CD4-positive, alpha-beta T cell treated with Interleukin-15 for 4 hours (primary cell): ENCODE measurements at places on chromosomes 4 and X.

- no peak for DNase-seq
Observed at GRCh38 chr4:142777045-142777743, 68.9 kb downstream of the INPP4B start.

- DNase-seq: no peak
Observed at GRCh38 chrX:95076449-95076848, 1402.4 kb downstream of the FAM133A start.

DNA sequence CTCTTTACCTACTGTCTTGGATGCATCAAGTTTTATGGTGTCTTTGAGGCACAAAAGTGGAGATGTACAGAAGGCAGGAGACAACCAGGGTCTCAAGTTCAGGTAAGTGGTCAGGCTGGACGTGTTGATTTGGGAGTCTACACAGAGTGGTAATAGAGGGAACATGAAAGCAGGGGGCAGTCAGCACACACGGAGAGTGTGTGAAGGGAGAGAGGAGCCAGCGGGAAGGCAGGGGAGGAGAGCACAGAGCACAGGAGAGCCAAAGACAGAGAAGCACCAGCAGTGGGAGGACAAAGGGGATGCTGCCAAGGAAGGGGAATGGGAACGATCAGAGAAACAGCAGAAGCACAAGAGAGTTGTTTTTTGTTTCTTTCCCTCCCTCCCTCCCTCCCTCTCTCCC, 32.9 kb downstream of the TMEM150C start:
- DNase-seq: no peak

- no peak for DNase-seq
Observed at GRCh38 chrX:152165033-152165743, 26.8 kb upstream of the MAGEA10 start.

- DNase-seq: no peak
Observed at GRCh38 chrX:125436855-125437254, 117.2 kb downstream of the TEX13C start.

- peak; percentile 96 for DNase-seq
Observed at GRCh38 chrX:47233333-47234113, 714 bp downstream of the USP11 start.

GRCh38 chr4:77636902-77637301, 31.3 kb downstream of the CXCL13 start:
- no peak for DNase-seq

DNA sequence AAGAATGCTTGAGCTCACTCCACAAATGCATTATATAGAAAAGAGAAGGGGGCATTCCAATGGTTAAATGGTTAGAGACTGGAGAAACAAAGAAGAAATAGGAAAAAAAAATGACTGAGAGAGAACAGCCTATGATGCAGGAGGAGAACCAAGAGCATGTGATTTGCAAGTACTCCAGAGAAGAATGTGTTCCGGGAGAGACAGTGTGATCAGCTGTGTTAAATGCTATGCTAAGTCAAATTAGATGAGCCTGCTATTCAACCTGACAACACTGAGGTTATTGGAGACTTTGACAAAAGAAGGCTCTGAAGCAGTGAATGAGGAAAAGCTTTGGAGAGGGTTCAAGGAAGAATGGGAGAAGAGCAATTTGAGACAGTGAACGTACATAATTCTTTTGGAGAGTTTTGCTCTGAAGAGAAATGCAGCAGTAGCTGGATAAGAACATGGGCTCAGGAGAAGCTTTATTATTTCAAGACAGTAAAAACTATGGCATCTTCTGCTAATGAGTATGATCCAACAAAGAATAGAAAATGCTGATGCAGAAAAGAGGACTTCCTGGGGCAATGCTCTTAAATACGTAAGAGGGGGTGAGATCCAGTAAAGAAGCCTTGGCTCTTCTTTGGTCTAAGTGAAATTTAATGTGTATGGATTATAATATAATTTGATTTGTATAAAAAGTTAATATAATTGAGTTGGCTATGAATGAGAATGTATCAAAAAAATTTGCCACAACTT, 66.3 kb downstream of the PPP3CA start:
- no peak for DNase-seq

DNA sequence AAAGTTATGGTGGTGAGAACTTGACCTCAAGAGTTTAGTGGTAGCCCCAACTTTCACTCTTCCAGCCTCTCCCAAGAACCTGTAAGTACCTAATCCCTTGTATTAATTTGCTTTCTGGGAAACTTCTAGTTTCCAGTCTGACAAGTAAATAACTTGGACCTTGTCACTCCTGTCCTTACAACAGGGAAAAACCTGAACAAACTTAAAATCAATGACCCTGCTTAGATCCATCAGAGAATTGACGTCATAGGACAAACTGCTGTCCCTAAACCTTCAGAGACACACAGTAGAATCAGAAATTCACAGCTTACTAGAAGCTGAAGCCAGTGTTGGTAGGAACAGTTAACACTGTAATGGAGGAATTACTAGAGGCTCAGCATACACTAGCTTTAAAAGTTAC, 60.0 kb upstream of the DCLK2 start:
- DNase-seq: no peak

- peak; percentile 36 for DNase-seq
Observed at GRCh38 chrX:48531358-48531959, 8.1 kb upstream of the TBC1D25 start.

GRCh38 chr4:93147524-93148212, 680.9 kb upstream of the ATOH1 start:
- no peak for DNase-seq

DNA sequence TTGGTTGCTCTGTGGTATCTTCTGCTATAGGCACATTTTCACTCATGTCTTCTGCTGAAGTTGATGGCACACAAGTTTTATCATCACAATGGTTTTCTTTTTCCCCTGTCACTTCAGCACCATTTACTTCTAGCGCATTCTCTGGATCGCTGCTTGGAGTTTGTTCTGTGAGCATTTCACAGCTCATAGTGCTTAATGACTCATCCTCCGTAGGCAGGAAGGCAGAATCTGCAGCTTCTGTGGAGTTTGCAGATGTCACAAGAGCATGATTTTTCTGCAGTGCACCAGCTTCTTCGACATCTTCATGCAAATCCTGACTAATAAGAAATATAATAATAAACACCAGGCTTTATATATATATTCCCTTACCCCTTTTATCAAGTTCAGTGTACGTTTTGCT, 83.6 kb downstream of the CHM start:
- DNase-seq: no peak

DNA sequence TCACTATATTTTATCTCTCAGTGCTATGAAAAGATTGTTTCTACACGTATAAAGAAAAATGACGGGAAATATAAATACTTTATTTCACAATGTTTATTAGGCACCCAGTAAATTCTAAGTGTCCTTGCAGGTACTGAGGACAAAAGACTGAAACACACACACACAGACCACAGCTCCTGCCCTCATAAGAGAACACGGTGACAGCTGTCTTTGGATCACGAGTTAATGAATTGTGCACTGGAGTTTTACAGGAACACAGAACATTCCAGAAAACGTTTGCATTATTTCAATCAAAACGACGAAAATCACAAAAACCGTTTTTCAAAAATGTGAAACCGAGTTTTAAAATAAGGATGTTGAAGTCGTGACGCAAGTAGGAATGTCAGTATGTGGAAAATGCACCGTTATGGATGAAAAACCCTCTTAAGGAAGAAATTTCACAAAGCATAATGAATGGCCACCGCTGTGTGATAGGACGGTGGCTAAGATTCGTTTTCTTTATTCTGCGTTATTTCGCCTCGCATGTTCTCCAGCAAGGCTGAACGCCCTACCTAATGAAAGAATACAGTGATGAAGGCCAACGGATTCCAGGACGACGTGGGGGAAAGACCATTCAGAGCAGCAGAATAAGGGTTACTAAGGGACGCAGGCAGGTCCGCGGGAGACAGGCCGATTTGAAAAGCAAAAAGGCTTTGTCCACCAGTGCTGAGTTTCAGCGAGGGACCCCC, 24.2 kb downstream of the FAM156A start:
- no peak for DNase-seq

DNA sequence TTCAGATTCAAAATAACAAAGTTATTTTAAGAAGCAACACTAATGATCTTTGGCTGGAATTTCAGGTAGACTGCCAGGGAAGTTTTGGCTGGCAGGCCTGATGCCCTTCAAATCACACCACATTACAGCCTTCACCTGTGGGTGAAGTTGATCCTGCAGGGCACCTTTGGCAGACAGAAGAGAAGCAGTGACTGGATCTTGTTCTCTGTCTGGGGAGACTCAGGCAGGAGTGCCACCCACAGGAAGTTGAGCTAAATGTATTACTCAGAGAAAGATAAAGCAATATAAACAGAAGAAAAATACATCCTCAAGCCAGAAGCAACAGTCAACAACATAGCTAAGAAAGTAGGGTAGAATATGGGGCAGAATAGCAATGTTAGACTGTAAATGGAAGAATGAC, 12.8 kb upstream of the CFAP299 start:
- DNase-seq: no peak

GRCh38 chrX:72117636-72118210, 14.0 kb downstream of the RTL5 start:
- DNase-seq: no peak

DNA sequence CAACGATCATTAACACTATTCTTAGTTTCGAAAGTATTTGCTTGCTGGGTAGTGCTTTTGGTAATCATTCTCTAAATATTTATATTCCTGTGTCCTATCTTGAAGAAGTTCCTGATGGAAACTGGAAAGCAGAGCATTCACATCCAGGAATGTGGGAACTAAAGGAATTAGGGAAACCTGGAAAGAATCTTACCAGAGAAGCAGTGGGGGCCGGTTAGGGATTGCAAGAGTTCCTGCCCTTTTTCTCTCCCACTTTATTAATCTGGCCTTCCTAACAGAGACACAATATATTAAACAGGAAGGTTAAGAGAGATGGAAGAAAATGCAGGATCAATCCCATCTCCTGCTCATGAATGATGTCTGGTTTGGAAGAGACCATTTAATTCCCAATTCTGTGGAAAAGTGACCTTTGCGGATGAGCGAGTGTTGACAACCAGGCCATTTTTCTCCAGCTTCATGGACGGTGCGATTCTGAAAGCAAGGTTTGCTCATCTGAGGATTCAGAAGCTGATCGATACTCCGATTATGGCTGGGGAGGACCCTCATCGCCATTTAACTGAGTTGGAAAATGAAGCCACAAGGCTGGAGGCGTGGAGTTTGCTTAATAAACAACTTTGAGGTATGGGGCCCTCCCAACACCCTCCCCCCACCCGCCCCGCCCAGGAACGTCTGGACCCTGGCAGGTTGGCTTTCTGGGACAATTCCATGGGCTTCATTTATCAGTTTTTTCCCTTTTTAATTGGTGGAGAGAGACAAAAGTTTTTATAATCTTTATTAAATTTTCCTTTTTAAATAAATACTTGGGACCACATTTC, 52.3 kb downstream of the C4orf51 start:
- no peak for DNase-seq

GRCh38 chr4:147157860-147158701, 212.4 kb upstream of the TTC29 start:
- DNase-seq: no peak

DNA sequence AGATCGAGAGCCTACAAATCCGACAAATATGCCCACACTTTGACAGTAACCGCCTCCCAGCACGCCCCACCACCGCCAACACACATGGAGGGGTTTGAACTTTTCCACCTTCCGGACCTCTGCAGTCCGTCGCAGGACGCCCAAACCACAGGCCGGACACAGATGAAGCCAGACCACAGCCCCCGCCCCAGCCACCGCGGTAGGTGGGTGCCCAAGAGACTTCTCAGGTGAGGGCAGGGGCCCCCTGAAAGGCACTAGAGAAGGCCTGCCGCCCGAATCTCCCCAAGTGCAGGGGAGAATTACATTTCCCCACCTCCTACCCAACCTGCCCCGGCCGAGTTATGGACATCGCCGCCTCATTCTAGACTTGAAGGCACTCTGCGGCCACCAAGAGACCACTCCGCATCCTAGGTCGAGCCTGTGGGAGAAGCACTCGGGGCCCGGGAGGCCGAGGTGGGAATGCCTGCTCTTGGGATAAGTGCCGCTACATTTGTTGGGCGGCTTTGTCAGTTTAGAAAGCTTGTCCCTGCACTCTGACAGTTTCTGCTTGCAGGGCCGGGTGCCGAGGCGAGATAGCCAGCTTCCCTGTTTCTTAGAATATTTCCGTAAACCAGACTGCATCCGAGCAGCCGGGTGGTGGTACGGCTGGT, 21.5 kb downstream of the HAND2 start:
- no peak for DNase-seq

DNA sequence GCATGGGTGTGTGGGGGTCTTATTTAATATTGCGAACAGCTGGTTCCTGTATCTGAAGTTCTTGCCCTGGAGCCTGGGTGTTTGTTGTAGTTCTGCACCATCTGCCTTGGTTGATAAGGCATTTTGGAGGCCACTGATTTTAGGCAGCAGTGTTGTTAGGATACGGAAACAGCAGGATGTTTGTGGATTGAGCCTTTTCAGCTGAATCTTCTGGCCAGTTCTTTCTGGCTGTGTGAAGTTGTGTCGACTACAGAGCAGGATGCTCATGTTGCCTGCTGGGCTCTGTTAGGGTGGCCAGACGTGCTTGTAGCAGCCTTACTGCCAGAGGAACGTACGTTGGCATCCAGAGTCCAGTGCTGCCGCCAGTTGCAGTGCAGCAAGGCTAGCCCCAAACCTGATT, 134.2 kb downstream of the PTTG2 start:
- DNase-seq: no peak

DNA sequence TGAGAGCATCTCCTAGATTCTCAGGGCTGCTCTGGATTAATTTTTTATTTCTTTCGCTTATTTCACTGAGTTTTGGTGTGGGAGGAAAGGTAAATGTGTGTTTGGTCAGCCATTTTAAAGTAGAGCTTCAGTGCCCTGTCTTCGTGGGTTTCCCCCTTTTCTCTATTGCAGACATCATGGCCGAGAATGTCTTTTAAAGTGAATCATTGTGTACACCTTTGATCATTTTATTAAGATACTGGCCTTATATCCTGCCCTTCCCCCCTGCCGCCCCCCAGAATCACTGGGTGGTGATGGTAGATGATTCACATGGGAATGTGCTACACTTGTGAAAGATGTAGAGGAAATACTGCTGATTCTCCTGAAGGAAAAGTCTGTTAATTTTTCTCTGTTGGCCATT, 23.8 kb downstream of the CDKL5 start:
- DNase-seq: no peak

GRCh38 chr4:108351791-108352190, 183.1 kb upstream of the LEF1 start:
- DNase-seq: no peak

DNA sequence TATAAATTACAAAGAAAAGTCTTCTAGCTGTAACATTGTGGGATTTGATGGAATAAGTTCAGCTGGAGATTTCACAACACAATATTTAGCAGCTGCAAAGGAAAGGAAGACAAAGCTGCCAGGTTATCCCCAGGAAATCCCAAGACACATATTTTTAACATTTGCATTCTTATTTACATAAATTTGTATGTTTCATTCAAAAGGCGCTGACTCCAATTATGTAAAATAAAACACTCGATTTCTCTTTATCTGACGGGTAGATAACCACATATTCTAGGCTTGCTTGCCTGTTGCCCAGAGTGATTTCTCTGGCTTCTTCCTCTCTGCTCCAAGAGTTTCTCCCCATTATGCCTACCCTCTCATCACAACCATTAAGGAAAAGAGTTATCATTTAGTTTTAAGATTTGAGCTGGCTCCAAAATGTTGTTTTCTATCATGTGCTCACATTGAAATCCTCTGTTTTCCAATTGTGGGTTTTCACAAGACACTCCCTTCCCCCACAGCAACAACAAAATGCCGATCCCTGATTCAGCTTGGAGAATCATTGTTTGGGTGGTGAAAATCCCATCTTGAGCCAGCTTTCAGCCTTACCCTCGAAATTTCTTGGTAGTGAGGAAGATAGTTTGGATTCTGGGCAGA, 128.2 kb upstream of the RASGEF1B start:
- no peak for DNase-seq
